Stimulated activated CD4-positive, alpha-beta T cell treated with anti-CD3 and anti-CD28 coated beads, Interleukin-12 subunit alpha, Interleukin-12 subunit beta, amount 100 ng/mL, for 24 hours (primary cell): ENCODE measurements at places on chromosomes 3 and 15.

DNA sequence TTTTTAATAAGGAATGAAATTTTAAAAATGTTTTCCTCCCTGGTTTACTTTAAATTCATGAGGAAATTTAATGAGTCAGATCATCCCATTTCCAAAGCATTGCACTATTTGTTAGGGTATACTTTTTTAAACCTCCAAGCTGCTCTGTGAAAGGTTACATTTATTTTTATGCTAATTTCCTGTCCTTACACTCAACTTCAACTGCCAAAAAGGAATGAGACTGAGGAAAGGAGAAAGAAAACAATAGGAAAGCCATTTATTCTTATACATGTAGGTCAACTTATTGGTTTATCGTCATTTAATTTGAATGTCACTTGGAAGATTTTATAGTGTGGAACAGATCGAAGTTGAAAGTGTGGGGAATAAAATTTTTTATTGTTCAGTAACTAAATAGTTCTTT lies 104.1 kb downstream of the ALCAM start:
- no peak for DNase-seq

DNA sequence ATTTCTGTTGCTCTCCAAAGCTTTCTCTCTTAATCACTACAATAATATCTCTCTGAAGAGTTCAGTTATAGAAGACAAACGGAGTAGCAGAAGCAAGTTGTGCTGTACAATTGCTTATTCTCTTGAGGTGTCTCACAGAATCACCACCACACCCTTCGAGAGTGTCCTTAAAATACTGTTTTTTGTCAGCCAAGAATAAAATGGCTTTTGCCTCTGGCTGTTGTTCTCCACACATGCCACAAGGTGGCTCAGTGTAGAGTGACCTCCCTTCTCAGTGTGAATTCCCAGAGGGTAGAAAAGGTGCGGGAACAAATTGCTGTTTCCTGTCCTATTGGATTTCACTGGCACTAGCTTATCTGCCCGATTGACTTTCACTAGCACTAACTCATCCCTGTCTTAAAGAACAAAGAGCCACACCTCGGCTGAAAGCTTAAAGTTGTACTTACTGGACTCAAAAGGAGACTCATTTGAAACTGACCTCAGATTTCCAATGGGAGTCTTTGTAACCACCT lies 134.2 kb upstream of the SATB1 start:
- DNase-seq, result no peak

DNA sequence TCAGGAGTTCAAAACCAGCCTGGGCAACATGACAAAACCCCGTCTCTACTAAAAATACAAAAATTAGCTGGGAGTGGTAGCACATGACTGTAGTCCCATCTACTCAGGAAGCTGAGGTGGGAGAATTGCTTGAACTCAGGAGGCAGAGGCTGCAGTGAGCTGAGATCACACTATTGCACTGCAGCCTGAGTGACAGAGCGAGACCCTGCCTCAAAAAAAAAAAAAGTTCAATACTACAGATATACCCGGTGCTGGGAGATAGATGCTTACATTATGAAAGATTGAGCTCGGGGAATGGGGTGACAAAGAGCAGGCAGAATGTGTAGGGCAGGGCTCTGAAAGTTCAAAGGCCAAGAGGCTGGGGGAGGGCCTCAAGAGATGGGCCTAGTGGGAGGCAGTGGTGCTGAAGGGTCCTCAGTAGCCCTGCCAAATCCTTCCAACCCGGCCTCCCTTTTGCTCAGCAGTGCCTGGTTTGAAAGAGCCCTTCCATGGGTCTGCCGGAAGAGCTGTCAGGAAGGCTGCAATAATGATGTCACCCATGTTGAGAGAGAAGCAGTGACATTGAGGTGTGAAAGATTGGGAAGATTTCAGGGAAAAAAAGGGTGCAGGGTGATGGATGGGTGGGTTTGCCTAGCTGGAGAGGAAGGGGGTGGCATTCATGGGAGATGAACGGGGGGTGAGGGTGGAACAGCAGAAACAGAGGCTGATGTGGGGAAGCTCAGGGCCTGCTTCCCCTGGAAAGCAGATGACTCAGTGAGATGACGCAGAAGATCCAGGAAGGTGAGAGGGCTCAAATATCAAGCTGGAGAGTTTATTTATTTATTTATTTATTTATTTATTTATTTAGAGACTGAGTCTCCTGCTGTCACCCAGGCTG lies 20.0 kb upstream of the IREB2 start:
- no peak for DNase-seq

DNA sequence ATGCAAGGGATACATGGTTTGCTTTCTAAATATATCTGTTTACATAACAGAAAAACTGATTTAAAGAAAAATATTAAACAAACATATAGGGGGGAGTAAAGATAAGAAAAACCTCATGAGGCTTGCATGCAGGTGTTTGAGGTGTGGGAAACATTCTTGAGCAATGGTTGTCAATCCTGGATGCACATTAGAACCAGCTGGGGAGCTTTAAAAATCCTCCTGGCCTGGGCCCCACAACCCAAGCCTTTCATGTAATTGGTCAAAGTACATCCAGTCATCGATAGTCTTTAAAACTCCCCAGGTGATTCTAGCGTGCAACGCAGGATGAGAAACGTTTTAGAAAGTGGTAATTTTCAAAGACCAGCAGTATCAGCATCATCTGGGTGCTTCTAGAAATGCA lies 18.3 kb downstream of the NMNAT3 start:
- DNase-seq, result no peak

GRCh38 chr3:59006634-59007517 lies 42.9 kb downstream of the CFAP20DC start:
- no peak for DNase-seq

DNA sequence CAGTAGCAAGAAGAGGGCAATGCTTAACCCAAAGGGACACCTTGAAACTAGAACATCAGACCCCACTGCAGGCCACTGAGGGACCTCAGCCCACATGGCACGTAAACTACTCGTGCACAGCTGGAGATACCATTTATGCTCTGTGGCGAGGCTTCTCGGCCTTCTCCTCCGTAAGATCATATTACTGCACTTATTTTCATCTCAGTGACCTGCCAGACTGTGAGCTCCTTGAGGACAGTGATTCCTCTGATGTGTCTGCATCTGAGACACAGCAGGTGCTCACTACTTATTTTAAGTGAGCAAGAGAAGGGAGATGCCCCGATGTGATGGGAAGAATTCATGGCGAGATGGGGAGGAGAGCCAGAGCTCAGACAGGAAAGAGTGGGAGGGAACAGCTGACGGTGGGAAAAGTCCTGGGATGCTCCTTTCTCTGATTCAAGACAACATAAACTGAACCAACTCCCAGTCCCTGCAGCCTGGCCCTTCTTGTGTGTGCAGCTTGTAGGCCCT lies 137.6 kb downstream of the RPLP1 start:
- no peak for DNase-seq
